Activated CD4-positive, CD25-positive, alpha-beta regulatory T cell treated with anti-CD3 and anti-CD28 coated beads, Interleukin-2, amount 50 U/mL, for 16 hours (primary cell): ENCODE measurements at places on chromosomes 1 and 21.

DNA sequence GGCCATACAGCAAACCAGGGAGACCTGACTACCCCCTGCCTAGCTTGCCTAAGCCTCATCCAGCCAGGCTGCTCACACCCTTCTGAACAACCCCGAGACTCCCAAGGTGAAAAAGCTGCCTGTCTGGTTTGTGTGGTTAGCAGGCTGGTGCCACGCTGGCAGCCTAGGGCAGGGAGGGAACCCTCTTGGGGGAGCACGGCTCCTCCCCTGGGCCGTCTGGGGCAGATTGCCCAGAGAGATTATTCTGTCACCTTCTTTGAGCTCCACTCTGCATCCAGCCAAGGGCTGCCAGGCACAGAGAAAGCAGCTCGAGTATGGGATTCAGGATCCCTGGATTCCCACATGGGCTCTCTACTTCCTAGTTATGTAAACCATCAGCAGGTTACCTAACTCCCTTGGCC lies 27.5 kb upstream of the TCEA3 start:
- no peak for DNase-seq

DNA sequence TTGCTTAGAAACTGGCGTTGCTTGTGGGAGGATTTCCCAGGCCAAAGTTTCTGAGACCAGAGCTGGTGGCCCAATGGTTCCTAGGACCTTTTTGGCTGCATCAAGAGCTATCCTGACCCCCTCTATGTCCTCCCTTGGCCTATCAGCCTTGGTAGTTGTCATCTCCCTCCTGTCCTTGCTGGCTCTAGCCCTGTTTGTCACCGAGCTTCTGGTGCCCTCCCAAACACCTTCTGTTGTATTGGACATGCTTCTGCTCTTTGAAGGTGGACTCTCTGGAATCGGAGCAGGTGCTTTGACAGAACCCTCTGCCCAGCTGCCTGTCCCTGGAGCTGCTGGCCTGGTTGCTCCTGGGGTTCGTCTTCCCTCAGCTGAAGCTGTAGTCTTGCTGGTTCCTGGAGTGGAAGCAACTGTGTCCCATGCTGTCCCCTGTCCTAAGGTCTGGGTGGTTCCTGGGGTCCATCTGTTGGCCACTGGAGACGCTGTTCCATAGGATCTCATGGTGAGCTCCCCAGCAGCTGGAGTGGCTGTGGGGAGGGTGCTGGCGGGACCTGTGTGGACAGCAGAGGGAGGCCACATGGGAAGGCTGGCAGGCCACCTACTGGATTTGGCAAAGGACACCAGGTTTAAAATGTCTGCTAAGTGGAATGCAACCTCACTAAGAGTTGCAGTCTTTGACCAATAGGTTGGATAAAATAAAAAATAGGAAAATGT lies 9.4 kb downstream of the FCAMR start:
- DNase-seq: no peak

DNA sequence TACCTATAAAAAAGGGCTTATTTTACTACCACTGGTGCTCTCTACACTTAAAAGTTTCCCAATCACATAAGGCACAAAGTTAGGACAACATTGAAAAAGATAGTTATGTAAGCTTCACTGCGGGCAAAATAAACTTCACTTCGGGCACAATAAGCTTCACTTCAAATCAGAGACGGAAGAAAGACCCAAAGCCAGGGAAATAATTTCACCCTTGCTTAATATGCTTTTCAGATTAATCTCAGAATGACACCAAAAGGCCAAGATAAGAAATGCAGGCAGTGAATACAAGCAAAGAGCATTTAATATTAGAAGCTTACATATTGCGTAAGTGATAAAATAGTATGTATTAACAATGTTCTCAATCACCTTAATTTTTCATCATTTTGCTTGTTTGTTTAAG lies 444.2 kb downstream of the SETD4 start:
- DNase-seq: no peak

- no peak for DNase-seq
Observed at GRCh38 chr1:205355075-205355453, 1.7 kb downstream of the KLHDC8A start.

GRCh38 chr1:223266632-223267172 lies 97.3 kb downstream of the SUSD4 start:
- no peak for DNase-seq

GRCh38 chr1:5265438-5266075 lies 611.1 kb downstream of the AJAP1 start:
- no peak for DNase-seq
